ENCODE measurements at places on chromosomes 1 and 21. TPM values are rescaled to one million over a fixed set of nuclear protein-coding genes. Genes with fewer than 3 reads are reported as not detected.

Gene RNU1-4
- polyA plus RNA-seq: not detected

Gene HES2
- polyA plus RNA-seq: not detected

Gene LCE3D
- polyA plus RNA-seq: not detected

Gene ERVH48-1
- not detected for polyA plus RNA-seq
